HepG2 (cell line): ENCODE measurements at places on chromosomes 11 and 22. TPM values are rescaled to one million over a fixed set of nuclear protein-coding genes. Genes with fewer than 3 reads are reported as not detected.

DNA sequence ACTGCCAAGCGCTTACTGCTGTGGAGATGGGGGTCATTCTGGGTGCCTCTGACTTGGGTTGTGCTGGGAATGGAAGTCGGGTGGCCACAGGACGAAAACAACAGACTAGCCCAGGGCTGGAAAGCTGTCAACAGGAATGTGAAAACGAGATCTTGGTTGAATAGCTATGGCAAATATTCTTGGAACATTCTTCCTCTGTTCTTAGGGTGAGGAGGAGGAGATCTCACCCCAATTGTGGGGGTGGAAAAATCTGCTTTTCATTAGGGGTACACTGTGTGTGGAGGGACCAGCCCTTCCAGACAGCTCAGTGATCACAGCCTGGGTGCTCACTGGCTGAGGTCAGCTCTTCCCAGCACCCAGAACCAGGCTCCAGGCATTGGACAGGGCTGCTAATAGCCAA lies 52.0 kb upstream of the PRSS23 start:
- peaks cover 7% of the 10 kb centered on the region; the same call in 1 of the 2 replicates for H3K4me1 ChIP-seq
- H3K36me3 ChIP-seq = no peaks in the 10 kb centered on the region
- peaks cover 2% of the 10 kb centered on the region; the same call in 1 of the 2 replicates for H3K27me3 ChIP-seq
- H3K4me3 ChIP-seq = no peak overlapping the region

DNA sequence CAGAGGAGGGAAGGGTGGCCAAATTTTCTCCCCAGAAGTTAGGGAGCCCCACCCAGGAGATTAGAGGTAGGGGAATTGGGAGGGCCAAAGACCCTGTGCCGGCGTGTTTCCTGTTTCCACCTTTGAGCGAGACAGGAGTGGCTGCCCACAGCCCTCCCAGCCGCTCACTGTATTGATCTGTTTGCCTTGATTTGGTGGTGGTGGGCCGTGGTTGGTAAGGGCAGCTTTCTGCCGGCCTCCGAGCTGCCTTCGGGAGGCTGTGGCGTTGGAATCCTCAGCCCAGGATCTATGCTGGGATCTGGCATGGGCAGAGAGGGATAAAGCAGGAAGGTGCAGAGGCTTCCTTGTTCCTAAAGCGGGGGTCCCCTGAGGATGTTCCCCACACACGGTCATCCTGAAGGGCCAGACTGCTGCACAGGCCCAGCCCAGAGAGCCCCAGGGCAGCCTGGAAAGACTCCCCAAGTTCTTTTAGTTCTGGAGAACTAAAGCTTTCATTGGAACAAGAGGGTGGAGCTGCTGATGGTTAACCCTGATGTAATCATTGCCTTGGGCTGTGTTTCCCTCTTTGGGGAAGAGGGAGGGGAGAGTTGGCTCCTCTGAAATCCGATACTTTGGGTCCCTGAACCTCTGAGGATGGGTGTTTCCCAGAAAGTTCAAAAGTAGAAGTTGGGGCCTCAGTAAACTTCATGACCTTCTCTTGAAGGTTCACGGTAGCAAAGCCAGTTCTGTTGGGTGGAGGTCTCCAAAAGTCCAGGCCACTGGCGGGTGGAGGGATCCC lies 7.2 kb downstream of the FAM83F start:
- no peaks in the 10 kb centered on the region for H3K36me3 ChIP-seq
- peaks cover 42% of the 10 kb centered on the region; the same call in 2 of the 3 replicates for H3K27me3 ChIP-seq
- H3K4me3 ChIP-seq = no peak overlapping the region
- H3K4me1 ChIP-seq = peaks cover 50% of the 10 kb centered on the region

- no peaks in the 10 kb centered on the region for H3K27me3 ChIP-seq
- H3K4me3 ChIP-seq = no peak overlapping the region
- no peak for DNase-seq
- H3K4me1 ChIP-seq = no peaks in the 10 kb centered on the region
These were observed 823.4 kb upstream of the CHORDC1 start for GRCh38 chr11:91046261-91046660.

Gene APBB1
- total RNA-seq = 2.4 and 3.5 TPM in 2 replicates

DNA sequence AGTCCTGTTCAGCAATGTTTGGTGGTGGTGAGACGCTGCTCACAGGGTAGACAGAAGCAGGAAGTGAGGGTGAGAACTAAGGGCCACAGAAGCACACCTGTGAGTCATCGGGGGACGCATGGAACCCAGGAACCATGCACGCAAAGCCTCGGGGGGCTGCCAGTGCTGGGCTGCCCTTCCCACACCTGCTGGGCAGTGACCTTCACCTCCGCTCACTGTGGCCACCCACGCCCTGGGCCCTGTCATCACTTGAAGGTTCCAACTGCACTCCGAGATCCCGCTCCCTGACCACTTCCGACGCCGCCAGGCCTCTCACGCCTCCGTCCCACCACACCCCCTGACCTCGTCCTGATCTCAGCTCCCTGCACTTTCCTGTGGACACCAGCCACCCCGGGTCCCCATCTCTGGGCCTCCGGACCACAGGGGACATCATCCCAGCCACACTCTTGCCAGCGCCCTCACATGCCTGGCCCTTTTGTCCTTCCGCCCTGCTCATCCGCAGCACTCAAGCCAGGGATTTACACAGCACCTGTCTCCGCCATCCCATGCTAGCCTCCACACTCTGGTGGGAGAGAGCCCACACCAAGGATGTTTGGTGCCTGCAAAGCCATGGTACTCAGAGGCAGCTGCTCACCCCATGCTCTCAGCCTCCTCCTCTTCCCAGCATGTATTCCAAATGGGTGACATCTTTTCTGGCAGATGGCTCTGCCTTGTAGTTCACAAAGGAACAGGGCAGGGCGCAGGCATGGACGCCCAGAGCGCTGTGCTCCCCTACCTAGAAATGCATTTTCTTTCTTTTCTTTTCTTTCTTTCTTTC lies 23.1 kb upstream of the ATXN10 start:
- no peak overlapping the region for H3K27ac ChIP-seq
- H3K4me1 ChIP-seq = peaks cover 70% of the 10 kb centered on the region
- no peak for DNase-seq
- H3K36me3 ChIP-seq = no peaks in the 10 kb centered on the region
- no peaks in the 10 kb centered on the region for H3K27me3 ChIP-seq

Gene NLRP6
- total RNA-seq = not detected in 2 replicates

- peaks cover 46% of the 10 kb centered on the region for H3K4me1 ChIP-seq
- no peak for DNase-seq
- no peak overlapping the region for H3K4me3 ChIP-seq
- H3K36me3 ChIP-seq = peaks cover 40% of the 10 kb centered on the region
These were observed 11.5 kb downstream of the CSNK1E start for GRCh38 chr22:38305471-38306448.

Gene KCNC1
- total RNA-seq = 0.03 and 0.04 TPM in 2 replicates

Gene RAB1B
- 73.7 and 77.9 TPM in 2 replicates for total RNA-seq

GRCh38 chr11:118353084-118353710 lies 6.2 kb upstream of the UBE4A start:
- no peak overlapping the region for H3K27ac ChIP-seq
- H3K36me3 ChIP-seq = no peaks in the 10 kb centered on the region
- peaks cover 1% of the 10 kb centered on the region; the same call in 1 of the 2 replicates for H3K27me3 ChIP-seq
- no peak overlapping the region for H3K4me3 ChIP-seq
